ENCODE measurements at places on chromosomes 16 and 17.

GRCh38 chr17:13323990-13324389, 277.7 kb downstream of the HS3ST3A1 start:
- no peak for DNase-seq

DNA sequence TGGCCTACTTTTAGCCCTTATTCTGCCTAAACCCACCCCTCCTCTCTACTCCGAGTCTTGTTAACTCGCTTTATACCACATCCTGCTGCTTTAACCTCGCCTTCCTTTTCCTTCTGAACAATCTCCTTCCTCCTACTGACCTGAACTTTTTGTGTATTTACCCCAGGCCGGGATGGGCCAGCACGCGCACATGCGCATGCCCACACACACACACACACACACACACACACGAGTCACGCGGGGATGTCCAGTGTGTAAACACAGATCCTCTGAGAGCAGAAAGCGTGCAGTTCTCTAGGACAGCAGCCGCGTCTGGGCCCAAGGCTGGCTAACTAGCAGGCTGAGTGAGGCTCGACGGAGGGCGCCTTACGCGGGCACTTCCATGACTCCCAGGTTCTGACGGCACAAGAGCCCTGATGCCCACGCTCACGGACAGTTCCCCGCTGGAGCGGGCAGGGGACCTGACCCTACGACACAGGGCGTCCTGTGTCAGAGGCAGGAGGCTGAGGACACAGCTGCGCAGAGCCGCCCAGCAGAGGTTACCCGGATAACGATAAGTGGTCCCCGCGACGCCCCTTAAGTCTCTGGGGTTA, 610 bp downstream of the PIK3R5 start:
- no peak for DNase-seq

GRCh38 chr17:57670769-57671569, 74.1 kb downstream of the CCDC182 start:
- DNase-seq = peak; percentile 10

- no peak for DNase-seq
These were observed 75.3 kb downstream of the KSR1 start for GRCh38 chr17:27531469-27531961.

GRCh38 chr17:29143894-29144293, 36.3 kb downstream of the MYO18A start:
- peak; percentile 67 for DNase-seq

- no peak for DNase-seq
These were observed 90.7 kb upstream of the CREBBP start for GRCh38 chr16:3971261-3971660.

DNA sequence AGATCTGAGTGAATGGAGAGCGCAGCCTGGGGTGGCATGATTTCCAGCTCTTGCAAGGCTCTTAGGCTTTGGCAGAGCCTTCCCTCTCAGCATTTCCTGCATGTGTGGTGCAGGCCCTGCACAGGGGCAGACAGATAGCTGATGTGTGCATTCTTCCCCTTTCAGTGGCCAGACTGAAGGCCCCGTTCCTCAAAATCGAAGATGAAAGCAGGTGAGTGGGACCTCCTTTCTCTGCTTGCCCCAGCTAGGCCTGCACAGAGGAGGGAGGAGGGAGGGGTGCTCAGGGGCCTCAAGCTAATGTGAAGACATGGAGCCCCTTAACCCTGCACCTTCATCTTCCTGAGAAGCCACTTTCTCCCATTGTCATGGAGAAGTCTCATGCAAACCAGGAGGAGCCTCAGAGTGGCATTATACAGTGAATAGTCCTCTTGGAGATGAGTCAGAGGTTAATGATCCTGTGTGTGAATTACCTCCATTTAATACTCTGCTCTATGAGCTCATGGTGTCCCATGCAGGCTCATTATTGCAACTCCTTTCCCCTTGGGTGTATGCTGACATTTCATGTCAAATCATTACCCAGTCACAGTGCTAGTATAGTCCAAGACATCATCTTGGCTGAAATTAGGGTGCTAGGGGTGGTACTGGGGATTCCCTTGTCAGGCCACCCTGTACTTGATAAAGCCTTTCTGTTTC, 20.4 kb upstream of the ADAM11 start:
- no peak for DNase-seq

DNA sequence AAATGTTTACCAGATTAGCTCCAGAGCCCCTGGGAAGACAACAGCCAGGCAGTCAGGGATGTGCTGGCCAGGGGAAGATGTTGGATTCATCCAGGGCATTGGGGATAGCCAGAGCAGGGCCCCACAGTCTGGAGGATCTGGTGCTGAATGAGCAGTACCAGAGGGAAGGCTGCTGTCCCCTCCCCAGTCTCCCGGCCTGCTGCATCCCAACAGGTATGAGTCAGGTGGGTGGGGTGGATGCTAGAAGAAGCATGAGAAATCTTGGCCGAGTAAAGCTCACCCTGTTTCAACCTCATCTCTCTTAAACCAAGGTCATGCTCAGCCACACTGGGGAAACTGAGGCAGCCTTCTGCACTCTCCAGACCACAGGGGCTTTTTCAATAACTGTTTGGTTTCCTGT, 71.9 kb upstream of the SEC14L1 start:
- DNase-seq = no peak

- DNase-seq = no peak
These were observed 1343.7 kb upstream of the GOT2 start for GRCh38 chr16:60077861-60078260.

DNA sequence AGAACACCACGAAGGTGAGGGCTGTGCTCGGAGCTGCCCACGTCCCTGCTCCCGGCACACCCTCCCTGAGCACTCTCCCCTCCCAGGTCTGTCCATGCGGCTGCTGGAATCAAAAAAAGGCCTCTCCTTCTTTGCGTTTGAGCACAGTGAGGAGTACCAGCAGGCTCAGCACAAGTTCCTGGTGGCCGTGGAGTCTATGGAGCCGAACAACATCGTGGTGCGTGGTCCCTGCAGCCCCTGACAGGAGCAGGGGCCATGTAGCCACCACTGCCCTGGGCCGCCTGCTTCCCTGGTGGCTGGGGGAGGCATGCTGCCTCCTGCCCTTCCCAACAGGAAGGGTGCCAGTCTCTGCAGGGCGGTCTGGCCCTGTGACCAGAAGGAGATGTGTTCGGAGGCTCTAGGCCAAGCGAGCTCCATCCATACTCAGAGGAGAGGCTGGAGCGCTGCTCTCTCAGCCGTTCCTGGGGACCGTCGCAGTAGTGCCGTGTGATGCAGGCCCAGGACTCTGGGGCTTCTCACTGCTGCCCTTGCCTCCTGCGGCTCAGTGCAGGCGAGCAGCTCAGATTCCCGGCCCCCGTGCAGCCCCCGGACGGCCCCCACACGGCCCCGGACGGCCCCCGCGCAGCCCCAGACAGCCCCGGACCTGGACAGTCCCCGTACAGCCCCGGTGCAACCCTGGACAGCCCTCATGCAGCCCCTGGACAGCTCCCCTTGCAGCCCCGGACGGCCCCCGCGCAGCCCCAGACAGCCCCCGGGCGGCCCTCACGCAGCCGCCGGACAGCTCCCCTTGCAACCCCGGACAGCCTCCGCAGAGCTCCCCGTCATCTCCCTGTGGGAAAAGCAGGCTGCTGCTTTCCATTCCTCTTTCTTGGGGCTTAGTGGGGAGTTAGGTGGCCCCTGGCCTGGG, 20.5 kb downstream of the TCF25 start:
- peak; percentile 57 for DNase-seq

DNA sequence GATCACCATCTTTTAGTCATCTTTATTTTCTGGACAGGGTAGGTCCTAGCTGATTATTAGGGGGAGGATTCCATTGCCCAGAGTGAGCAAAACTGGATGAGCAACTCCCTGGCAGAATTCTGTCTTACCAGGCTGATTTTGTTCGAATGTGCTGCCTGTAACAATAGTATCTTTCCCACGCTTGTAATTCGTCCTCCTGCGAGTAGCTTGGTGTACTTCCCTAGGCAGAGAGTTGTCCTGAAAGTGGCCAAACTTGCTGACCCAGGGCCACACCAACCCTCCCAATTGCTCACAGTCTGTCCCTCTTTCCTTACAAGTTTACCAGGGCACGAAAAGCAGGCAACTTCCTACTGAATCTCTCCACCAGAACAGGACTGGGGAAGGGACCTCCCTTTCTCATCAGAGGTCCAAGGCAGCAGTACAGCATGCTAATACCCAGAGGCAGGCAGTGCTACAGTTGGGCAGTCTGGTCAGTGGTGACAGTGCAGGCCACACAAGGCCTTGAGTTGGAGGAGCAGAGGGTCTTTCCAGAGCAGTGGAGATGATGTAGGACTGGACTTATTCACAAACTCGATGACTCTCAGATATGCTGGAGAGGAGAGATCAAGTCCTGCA, 67.8 kb upstream of the NLK start:
- no peak for DNase-seq

- no peak for DNase-seq
These were observed 529.1 kb downstream of the NPIPA7 start for GRCh38 chr16:16908077-16908476.

DNA sequence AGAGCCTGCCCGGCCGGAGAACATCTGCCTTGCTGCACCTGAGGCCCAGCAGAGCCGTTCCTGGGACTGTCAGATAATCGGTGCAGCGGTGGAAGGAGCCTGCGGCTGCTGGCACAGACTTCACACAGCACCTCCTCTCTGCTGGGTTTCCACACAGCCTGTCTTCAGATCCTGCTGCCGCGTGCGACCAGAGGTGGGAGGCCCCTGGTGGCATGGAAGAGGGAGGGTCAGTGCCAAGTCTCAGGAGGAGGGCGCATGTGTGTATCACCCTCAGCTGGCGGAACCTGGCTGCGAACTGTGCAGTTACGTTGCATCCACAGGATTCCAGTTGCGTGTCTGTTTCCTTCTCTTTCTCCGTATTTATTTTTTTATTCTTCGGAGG, 3.3 kb downstream of the CDK5R1 start:
- peak; percentile 72 for DNase-seq

DNA sequence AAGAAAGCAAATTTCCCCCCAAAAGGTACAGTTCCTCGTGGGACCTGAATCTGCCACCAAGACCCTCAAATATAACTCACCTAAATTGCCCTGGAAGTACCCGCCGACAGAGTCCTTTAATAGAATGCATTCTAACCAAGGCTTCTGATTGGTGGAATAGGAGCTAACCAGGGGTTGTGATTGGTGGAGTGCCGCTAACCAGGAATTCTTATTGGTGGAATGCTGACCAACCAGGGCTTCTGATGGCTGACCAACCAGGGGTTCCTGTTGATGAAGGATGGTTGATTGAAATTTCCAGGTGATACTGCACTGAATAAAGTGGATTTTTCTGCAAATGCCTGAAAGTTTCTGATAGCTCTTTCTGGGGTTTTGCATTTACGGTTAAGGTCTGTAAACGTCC, 6.5 kb downstream of the TFAP4 start:
- DNase-seq = peak; percentile 88

GRCh38 chr17:37844158-37844976, 79.8 kb upstream of the TBC1D3K start:
- peak; percentile 91 for DNase-seq

- DNase-seq = no peak
These were observed 682 bp downstream of the XAF1 start for GRCh38 chr17:6756425-6757031.

GRCh38 chr17:53819956-53820355, 2.8 kb upstream of the KIF2B start:
- no peak for DNase-seq

- no peak for DNase-seq
These were observed 104.7 kb downstream of the PITPNC1 start for GRCh38 chr17:67481808-67482207.

DNA sequence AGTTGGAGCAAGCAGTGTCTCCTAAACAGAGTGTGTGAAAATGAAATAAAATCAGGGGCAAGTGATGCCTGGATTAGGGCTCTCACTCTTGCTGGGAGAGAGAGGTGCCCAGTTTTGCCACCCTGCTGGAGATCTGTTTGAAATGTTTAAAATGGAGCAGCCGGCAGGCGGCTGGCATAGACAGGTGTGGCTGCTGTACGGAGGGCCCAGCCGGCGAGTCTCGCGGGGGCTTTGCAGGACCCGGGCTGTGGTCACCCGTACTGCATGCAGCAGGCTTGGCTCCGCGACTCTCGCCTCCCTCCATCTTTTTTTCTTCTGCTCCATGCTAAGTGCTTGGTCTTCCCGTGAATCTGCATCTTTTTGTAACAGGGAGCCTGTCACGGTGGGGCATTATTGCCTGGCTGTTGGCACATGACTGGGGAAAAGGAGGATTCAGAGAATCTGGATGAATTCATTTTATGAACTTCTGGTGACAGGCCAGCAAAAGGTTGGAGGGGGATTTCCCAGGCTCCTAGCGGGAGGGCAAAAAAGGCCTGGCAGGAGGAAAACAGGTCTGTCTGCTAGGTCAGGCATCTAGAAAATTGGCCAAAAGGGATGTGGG, 1.8 kb downstream of the ZNRF1 start:
- peak; percentile 59 for DNase-seq

- no peak for DNase-seq
These were observed 215.1 kb downstream of the KATNIP start for GRCh38 chr16:27764869-27765675.

DNA sequence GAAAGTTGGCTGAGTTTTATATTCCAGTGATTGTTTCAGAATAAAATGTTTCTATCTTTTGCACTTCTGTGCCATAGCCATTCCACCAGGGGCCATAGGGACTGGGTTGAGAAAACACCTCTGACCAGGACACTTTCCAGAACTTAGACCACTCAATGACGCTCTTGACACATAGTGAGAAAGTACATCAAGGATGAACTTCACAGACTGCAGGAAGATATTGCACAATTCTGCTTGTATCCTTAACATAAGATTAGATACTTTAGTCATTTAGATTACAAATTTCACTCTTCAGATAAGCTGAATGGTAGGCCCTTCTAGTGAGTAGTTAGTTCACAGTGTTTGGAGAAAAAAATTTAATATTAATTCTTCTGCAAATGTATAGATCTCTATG, 13.0 kb upstream of the MPHOSPH6 start:
- no peak for DNase-seq

DNA sequence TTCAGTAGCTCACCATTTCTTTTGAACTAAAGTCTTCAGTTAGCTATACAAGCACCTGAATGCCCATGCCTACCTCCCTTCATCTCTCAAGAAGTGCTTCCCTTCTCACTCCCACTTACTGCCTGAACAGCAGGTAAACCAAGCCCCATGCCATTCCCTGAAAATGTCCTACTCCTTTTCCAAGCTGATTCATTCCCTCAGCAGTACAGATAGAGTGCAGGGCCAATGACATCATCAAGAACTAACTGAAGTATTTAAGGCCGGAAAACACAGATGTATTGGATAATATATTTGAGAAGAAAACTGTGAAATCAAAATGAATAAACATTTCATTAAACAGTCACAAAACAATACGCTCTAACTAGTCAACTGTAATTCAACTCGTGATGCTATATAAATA, 478.8 kb upstream of the CDH11 start:
- DNase-seq = no peak

DNA sequence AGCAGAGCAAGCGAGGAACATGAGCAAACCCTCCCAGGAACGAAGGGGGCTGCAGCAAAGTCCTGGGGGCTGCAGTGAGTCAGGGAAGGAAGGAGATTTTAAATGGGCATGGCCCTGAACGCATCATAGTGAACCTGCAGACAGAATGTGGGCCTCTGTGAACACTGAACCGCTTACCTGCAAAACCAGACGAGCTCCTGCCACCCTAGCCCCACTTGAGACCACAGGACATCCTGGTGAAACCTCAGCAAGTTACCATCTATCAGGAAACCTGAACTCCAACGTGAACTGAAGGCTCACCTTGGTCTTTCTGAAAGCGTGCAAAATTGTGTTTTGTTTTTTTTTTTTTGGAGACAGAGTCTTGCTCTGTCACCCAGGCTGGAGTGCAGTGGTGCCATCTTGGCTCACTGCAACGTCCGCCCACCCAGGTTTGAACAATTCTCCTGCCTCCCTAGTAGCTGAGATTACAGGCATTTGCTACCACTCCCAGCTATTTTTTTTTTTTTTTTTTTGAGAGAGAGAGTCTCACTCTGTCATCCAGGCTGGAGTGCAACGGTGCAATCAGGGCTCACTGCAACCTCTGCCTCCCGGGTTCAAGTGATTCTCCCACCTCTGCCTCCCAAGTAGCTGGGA, 30.8 kb downstream of the FANCA start:
- no peak for DNase-seq

All from H7 (cell line).